NCI-H2081 treated with DMSO at 0.1 percent for 48 hours (cell line): ENCODE measurements at places on chromosomes 3 and 15.

DNA sequence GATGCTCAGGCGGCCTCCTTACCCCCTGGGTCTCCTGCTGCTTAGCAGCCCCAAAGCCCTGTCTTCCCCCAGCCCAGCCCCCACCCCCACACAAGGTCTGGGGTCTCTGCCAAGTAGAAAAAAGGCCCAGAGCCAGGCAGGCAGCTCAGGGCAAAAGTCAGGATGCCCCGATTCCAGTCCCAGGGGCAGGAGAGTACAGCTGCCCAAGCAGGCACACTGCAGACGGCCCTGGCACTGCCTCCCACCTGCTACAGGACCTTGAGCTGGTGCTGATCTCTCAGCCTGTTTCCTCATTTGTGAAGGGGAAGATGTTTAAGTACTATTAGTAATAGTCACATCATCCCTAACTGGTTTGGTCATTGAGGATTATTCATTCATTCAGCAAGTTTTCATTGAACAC is 12.6 kb downstream of the TMEM43 start:
- no peak for DNase-seq

DNA sequence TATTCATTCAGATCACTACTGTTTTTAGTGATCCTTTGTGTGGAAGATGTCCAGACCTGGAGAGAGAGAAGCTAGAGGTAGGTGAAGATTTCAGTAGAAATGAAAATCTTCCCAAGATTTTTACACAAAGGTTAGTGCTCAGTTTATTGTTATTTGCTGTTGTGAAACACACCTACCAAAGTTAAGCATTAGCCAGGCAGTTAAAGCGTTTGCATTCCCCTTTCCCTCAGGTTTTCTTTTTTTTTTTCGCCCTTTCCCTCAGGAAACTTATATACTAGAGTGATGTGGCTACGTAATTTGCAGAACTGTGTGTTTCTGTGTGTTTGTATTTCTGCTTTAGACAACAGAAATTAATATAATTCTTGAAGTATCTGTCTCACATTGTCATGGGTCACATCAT is 34.5 kb downstream of the USP3 start:
- no peak for DNase-seq

DNA sequence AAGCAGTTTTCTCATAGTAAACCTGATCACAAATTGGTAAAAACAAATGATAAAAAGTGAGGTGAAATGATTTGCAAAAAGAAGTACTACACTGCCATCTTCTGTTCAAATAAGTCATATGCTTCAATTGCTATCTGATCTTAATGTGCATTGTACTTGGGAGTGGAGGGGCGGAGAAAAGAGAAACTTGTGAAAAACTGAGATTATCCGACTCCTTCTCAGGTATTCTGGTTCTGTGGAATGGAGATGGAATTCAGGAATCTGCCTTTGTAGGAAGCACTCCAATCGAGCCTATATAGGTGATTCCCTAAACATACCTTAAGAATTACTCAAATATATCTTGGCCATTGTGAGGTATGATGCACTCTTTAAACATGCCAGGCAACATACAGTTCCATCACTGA is 180.6 kb downstream of the CHL1 start:
- peak; percentile 3 for DNase-seq

DNA sequence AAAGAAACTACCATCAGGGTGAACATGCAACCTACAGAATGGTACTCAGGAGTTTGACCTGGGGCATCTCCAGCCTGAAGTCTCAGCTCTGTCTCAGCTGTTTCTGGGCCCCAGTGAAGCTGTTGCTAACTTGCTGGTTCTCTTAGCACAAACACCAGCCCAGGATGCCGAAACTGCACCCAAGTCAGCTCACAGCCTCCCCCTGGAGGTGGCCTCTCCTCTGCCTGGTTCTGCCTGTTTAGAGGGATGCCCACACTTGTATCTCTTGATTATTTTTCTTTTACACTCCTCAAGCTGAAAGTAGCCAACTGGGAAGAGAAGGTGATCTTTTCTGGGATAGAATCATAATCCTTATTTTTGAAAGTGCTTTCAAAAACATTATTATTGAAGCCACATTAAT is 289.0 kb upstream of the RASGRP1 start:
- DNase-seq, result no peak

DNA sequence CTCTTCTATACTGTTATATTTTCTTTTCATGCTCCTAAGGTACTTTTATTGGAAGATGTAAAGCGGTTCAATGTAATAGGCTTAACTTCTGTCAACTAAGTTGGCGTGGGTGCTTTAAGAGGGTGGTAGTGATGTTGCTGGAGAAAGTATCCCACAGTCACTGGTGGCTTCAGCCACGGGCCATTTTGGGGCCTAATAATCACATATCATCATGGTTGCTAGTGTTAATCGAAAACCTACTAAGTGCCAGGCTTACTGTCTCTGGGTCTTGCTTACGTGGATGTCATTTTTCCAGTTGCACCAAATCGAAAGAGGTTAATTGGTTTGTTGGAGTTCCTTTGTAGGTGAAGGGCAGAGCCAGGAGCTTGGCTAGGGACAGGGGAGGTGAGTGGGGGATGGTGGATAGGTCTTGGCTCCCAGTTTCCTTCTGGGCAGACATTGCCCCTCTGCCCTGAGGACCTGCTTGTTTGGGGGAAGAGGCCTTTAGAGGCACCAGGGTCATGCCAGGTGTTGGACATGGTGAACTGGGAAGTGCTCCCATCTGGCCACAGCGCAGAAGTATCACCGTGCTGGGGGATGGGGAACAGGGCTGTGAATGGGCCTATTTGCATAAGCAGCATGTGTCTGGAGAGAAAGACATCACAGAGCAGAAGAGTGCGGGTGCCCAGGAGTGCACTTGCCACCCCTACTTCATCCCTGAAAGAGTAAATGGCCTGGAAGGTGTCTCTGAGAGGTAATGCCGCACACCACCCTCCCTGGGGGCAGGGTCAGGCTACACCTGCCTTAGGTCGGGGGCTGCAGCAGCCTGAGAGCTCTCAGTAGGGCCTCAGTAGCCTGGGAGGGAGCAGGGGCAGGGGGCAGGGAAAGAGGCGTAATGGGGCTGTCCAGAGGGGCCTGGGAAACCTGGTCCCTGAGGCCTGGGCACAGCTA is 62.4 kb upstream of the POLG start:
- DNase-seq, result no peak
